COLO829 (cell line): ENCODE measurements at places on chromosomes 16 and 17.

GRCh38 chr17:69057280-69057679, 3.4 kb downstream of the ABCA9 start:
- no peak for DNase-seq

DNA sequence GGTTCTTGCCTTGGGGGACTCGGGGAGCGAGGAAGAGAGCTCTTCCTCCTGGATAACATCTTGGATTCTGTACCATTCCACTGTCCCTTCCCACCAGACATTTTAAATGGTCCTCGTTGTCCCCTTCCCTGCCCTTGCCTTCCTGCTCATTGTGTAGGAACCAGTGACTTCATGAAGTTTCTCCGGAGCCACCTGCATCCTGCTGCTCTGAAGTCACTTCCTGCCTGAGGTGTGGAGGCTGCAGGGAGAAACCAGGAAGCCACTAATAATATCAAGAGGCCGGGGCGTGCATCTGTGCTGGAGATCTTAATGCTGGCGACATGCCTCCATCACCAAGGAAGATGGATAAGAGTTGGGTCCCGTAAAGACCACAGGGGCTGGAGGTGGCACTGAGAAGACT, 6.2 kb upstream of the SLC16A13 start:
- no peak for DNase-seq

GRCh38 chr16:27595475-27595874, 45.5 kb downstream of the KATNIP start:
- no peak for DNase-seq

DNA sequence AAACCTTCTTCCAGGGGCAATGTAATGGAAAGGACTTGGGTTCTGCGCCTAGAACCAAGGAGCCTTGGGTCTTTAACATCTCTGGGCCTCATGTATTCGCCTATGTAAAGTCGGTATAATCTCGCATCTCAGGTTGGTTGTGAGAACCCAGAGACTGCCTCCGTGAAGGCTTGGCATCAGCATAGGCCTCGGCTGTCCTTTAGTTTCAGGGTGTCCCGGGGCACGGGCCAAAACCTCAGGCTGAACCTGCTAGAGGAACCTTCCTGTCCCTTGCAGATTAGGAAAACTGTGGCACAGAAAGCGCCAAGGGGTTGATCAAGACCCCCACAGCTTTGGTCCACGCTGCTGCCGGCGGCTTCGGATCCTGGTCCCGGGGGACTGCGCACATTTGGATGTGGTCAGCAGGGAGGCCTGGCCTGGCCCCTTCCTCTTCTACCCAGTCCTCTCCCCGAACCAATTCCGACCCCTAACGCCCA, 772 bp upstream of the PHAF1 start:
- no peak for DNase-seq

- peak; percentile 34 for DNase-seq
Measured at GRCh38 chr16:83113317-83113716, 486.5 kb downstream of the CDH13 start.

- no peak for DNase-seq
Measured at GRCh38 chr16:49776085-49776595, 79.8 kb downstream of the ZNF423 start.

DNA sequence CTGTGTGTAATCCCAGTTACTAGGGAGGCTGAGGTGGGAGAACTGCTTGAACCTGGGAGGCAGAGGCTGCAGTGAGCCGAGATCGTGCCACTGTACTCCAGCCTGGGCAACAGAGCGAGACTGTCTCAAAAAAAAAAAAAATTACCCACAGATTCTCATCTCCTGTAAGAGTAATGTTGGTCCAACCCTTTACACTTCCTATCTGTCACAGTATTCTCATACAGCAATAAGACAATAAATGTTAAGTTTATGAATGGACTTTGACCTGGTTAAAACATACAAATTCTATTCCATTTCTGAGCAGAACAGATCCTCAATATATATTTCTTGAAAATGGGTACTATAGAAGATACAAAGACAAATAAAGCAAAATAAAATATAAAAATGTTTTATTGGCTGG, 30.4 kb upstream of the TAOK1 start:
- no peak for DNase-seq

GRCh38 chr17:61816538-61816937, 46.8 kb downstream of the BRIP1 start:
- DNase-seq: no peak

- no peak for DNase-seq
Measured at GRCh38 chr17:74449306-74449705, 17.1 kb upstream of the CD300A start.

DNA sequence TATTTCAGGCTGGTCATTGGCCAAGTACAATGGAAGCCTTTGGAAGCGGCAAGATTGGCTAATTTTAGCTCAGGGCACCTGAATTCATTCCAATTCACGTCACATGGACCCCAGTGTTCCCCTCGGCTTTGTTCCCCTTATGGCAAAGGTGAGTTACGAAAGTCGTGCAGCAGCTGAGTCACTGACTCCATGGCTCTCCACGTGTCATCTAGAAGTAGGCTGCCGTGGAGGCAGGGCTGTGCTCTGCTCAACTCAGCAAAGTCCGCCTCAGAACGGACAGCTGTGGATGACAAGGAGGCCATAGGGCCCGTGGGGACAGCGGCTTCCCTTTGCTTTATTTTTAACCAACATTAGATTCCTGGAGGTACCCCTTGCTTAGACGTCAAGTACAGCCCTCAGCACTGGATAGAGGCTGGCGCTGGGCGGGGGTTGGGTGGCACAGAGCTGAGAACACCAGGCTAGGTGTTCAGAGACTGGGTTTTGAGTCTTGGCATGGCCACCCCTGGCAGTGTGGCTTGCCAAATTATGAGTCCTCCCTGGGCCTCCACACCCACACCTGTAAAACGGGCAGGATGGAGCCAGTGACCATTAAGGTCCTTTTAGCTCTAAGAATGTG, 23.6 kb downstream of the ADAD2 start:
- DNase-seq: no peak

DNA sequence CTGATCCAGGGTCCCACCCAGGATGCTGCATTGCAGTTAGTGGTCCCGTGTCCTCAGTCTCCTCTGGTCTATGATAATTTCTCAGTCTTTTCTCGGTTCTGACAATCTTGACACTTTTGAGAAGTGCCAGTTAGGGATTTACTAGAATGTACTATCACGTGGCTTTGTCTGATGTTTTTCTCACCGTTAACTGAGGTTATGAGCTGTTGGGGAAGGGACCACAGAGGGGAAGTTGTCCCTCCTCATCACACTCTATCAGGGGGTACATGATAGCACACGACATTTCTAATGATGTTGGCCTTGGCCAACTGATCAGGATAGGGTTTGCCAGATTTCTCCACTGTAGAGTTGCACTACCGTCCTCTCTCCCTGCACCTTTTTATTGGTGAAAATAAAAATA, 250.9 kb upstream of the SDK2 start:
- no peak for DNase-seq

DNA sequence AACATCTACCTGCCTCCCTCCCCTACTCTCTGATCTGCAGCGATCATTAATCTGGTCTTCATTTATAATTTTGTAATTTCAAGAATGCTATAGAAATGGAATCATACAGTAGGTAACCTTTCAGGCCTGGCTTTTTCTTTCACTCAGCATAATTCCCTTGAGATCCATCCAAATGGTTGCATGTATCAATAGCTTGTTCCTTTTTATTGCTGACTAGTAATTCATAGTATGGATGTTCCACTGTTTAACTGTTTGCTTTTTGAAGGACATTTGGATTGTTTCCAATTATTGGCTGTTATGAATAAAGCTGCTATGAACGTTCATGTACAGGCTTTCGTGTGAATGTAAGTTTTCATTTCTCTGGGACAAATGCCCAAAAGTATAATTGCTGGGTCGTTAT, 125.2 kb downstream of the USP31 start:
- DNase-seq: no peak

- no peak for DNase-seq
Measured at GRCh38 chr17:50781167-50781566, 13.8 kb upstream of the ANKRD40CL start.

DNA sequence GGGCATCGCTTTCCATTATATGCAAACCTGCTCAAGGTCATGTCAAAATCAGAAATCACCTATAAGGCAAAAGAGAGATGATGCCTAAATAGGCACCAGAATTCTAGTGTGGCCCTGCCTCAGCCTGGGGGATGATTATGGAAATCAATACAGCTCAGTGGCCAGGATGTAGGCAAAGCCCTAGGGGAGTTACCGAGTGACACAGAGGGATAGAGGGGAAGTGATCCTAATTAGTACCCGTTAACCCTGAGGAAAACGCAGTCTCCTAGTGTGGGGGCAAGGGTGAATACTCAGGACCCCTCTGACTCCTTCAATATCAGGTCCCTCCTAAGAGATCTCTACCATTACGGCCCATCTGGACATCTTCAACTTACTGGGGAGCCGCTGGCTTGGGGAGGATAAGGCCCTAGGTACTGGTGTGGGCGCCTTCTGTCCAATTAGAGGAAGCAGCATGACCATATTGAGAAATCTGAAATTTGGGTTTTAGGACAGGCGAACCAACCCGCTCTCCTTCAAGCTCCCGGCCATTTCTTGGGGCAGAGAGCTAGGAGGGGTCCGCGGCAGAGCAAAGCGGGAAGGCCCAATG, 725 bp downstream of the NT5C3B start:
- no peak for DNase-seq

GRCh38 chr16:1212616-1213194, 12.4 kb downstream of the TPSG1 start:
- DNase-seq: no peak

DNA sequence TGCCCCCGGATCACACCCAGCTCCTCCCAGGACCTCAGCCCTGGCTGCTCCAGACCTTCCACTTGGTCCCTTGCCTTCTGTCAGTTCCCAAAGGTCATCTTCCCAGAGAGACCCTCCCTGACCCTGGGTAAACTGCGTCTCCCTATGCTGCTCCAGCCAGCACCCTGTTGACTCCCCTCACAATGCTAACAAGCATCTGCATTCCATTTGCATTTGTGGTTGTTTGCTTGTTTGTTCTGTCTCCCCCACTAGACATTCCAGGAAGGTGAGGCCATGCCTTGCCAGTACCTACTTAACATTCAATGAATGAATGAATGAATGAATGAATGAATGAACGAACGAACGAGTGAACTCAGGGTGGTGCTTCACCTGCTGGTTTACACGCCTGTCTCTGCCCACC, 171.2 kb downstream of the WSCD1 start:
- DNase-seq: no peak

DNA sequence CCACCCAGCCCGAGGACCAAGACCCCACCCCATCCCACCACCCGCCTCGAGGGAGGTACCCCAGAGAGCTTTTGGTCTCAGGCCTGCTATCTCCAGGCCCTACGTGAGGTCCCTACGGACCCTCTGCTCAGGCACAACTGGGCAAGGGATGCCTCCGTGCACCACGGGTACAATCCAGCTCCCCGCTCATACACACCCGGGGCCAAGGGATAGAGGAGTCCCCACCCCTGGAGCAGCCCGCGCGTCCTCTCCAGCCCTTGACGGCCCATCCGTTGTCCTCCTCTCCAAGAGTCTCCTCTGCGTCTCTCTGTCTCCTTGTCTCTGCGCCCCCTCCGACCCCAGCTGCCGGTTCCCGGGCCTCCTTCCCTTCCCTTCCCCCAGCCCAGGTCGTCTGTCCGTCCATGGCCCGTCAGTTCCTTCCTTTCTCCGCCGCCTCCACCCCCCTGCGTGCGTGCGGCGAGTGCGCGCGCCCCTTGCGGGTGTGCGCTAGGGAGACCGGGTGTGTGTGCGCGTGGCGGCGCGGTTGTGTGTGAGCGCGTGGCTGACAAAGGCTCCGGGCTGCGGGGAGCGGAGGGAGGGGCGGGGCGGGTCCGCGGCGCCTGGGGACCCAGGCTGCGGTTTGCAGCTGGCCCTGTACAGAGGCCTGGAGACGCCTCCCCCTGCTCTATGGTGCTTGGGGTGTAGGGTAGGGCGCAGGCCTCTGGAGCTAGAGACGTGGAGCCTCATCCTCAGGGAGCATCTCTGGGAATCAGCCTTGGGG, 930 bp downstream of the SPNS2 start:
- no peak for DNase-seq

GRCh38 chr16:683396-684070, 601 bp downstream of the JMJD8 start:
- no peak for DNase-seq

DNA sequence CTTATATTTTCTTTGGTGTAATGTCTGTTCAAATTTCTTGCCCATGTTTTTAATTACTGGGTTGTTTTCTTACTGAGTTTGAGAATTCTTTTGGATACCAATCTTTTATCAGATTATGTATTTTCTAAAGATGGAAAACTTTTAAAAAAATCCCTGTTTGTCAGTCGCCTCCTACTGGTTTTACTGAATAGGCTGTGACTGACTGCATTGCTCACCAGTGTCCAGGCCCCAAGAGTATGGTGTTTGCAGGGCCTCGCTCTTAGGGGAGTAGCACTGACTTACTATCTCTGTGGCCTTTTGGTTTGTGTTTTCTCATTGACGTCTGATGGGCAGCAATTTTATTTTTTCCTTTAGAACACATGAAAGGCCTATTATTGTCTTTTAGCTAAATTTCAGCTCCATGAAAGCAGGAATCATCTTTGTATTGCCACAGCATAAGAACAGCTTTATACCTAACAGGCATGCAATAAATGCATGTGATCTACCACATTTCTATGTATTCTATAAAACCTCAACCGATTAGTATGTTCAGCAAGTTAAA, 188.4 kb downstream of the AATF start:
- DNase-seq: no peak

DNA sequence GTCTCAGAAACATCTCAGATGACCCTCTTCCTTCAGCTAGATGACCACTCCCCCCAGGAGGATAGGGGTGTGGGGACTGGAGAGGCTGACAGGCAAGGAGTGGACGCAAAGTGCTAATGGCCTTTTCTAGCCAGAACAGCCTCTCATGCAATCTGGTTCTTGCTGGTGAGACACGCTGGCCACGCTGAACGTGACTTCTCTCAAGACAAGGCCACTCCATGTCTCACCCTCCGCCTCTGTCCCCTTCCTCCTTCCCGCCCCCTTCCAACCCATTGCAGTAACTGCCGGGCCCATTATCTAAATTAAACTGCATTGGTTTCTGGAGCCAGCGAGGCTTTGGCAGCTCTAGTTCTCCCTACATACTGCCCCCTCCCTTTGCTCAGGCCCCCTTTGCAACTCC, 9.5 kb downstream of the CACNA1G start:
- DNase-seq: no peak

DNA sequence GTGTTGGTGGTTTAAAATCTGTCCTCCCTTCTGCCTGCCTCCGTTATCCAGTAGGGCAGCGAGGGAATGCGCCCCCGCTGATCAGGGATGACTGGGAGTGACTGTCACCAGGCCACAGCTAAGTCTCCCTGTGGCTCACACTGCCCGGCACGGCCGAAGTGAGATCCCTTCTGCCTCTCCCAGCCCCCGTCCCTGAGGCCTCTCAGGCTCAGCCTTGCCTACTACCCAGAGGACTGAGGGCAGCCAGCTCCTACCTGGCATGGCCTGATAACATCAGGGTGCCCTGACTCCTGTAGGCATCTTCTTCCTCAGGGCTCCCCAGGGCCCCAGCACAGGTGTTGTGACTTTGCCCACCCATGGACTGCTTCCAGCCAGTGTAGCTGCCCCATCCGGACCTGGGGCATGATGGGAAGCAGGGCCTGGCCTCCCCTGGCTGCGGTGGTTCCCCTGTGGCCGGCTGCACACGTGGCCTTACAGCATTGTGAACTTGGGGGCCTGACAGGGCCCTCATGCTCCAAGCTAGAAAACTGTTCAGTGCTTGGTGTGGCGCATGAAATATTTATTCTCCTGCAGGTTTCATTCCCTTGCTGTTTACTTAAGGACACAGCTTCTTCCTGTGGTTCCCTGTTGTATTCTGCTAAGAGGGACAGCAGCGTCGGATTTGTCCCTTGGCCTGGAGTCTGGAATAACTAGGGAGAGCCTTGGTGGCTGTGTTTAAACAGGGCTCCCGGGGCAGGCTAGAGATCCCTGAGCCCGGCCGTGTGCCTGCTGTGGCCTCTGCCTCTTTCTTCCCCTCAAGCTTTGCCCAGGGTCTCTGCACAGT, 30.0 kb downstream of the GINS2 start:
- DNase-seq: no peak
